ENCODE measurements at places on chromosomes 6 and 20.

GRCh38 chr6:166582258-166582657 is 4.2 kb downstream of the RAMACL start:
- no peak for DNase-seq

DNA sequence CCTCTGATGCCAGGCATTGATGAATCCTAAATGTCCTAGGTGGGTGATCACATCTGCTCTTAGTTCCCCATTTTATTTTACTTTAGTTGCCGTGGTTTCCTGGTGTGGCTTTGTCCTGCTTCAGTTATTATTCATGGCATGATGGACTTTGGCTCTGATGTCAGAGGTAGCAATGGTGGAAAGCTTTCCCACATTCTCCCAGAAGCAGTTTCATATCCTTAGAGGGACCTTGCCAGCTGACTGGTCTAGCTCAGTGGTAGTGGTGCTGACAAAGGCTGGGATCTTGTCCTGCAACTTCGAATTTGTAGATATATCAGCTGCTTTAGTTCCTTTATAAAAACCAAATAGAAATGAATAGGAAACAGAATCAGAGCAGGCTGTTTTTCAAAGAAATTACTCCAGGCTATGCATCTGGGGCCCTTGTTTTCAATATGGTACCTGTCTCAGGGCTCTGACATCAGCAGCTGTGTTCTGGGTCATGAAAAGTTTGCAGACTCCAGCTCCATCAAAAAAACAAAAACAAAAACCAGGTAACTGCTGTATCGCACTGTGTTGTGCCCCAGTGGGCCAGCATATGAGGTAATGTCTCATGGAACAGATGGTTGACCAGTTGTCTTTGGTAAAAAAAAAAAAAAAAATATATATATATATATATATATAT is 133.7 kb downstream of the PLCB4 start:
- DNase-seq, result no peak

DNA sequence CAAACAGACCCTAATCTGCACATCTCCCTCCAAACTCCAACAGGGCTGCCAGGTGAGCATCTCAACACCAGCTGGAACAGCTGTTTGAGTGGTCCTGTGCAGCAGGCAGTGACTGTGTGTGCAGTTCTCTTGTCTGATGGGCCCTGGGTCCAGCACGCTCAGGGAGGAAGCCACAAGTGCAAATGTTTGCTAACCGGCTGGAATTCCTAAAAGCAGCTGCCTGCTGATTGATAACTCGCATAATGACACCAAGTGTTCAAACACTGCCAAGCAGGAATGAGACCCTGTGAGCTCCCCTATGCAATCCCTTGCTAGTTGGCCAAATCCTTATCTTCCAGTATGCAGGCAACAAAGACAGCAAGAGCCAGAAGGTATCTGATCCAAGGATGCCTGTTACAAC is 650.6 kb downstream of the CBLN4 start:
- DNase-seq, result no peak

DNA sequence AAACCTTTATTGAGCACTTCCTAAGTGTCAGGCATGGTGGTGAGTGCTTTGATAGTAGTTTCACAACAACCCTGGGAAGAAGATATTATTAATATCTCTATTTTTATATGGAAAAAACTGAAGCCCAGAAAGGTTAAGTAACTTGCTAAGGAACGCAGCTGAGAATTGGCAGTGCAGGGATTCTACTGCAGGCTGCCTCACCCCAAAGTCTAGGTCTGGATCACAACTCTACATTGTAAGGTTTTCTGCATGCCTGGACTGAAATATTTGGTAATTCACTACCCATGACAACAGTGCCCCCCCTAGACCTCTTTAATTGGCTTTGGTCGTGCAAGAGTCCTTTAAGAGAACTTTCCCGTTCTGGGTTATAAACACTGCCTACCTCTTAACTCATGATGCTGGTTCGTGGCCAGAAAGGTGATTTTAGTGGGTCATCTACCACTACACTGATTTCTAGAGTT is 67.1 kb upstream of the KCNQ5 start:
- no peak for DNase-seq

- DNase-seq, result no peak
Measured at GRCh38 chr6:165782134-165782533, 119.1 kb upstream of the PDE10A start.

GRCh38 chr6:126167726-126168125 is 172.2 kb upstream of the CENPW start:
- DNase-seq, result no peak

GRCh38 chr20:16491294-16491905 is 81.8 kb downstream of the KIF16B start:
- no peak for DNase-seq

- DNase-seq, result no peak
Measured at GRCh38 chr6:109019911-109020310, 74.7 kb downstream of the SESN1 start.

- DNase-seq, result no peak
Measured at GRCh38 chr20:53942472-53942816, 128.0 kb downstream of the BCAS1 start.

DNA sequence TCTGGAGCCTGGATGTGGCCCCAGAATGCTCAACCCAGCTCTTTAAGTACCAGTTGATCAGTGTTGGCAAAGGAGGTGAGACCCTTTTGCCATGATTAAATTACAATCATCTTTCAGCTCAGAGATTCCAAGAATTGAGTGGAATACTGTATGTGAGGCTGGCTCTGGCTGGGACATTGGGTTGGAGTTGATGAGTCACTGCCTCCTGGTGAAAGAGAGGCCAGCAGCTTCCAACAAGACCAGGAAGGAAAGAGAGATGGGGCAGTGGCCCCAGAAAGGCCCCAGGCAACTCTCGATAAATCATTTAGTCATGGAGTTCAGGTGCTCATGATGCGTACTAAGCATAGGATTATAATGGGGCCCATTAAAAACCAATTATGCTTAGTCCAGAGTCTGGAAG is 2.1 kb downstream of the TGM6 start:
- DNase-seq, result no peak

- DNase-seq, result no peak
Measured at GRCh38 chr20:44208165-44208564, 2.4 kb downstream of the OSER1 start.

- peak; percentile 12 for DNase-seq
Measured at GRCh38 chr6:98834060-98835031, at the start of gene POU3F2. Gene POU3F2, plus strand, starts transcription at chr6:98834574. Its CDS starts 300 bp downstream, at chr6:98834874.

GRCh38 chr20:32336918-32337347 is 21.2 kb upstream of the ASXL1 start:
- DNase-seq, result peak; percentile 47

Data from hematopoietic multipotent progenitor cell treated with erythropoietin and hydrocortisone succinate and interleukin-3 and kit ligand, for 17 days (in vitro differentiated cells).